Astrocyte (in vitro differentiated cells and primary cell): ENCODE measurements at places on chromosomes 6 and 20.

- no peak for DNase-seq
Measured at GRCh38 chr6:104799134-104799657, 60.5 kb downstream of the HACE1 start.

DNA sequence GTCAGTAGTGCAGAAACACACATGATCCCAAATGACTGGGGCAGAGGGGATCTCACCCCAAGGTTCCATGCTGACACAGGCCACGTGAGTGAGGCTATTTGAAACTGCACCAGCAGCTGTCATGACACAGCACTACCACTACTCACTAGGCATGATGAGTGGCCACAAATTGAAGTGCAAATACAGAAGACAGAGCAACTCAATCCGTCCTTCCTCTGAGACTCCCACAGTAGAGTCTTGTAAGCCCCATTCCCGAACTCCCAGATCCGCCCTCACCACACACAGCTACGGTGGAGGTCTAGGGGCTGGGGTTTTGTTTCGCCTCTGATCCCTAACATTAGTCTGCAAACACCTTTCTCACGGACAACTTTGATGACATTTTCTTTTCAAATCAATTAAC lies 113.3 kb upstream of the NUP153 start:
- no peak for DNase-seq

- peak; percentile 89 for DNase-seq
Measured at GRCh38 chr20:23228912-23229311, 121.7 kb upstream of the NXT1 start.

DNA sequence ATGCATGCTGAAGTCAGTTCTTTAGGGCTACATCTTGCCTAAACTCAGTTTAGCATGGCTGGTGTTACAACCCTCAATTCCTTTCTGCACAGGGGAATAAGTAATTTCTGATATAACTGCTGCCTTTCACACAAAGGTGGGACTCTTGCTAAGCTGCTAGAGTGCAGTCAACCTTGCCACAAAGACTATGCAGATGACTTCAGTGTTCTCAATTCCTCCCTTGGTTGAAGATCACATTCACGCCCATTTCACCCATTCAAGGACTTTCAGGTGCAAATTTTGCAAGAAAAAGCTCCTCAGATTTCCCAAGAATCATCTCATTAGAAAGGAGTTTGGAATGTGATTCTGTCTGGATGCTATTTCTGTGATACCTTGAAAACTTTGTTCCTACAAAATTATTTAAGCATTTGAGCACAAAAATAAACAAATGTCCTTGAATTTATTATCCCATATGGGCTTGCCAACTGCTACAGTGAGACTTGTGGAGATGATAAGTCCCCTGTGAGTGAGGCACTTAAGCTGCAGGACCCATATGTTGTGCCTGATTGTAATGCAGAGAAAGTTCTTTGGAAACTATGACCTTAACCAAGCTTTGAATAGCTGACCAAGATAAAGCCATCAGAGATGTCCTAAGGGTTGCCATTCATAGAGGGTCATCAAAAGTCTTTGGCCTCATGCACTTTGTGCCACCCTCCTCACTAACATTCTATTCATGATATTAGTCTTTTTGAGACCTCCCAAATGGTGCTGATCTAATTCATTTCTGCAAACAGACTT lies 111.8 kb downstream of the PLCB4 start:
- no peak for DNase-seq

- DNase-seq: peak; percentile 33
Measured at GRCh38 chr6:109381061-109381746, 1.1 kb downstream of the CD164 start.

- no peak for DNase-seq
Measured at GRCh38 chr20:1295276-1295930, 29.3 kb downstream of the SNPH start.

GRCh38 chr6:41332842-41333736 lies 2.3 kb upstream of the NCR2 start:
- DNase-seq: no peak

DNA sequence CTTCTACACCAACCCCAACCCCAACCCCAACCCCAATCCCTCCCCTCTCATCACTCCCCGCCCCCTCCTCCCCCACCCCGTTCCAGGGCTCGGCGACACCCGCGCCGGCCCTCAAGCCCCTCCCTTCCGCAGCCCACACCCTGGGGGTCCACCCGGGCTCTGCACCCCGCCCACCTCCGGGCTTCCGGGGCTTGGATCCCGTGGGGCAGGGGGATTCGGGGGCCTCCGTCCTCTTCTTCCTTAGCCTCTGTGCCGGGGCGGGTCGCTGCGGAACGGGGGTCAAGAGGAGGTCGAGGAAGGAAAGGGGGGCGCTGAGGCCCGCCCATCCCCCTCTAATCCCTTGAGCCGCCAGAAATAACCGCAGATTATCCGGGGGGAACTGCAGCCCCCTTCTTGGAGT lies 690 bp downstream of the TULP1 start:
- no peak for DNase-seq

- DNase-seq: no peak
Measured at GRCh38 chr6:53310771-53311585, 37.8 kb downstream of the ELOVL5 start.

DNA sequence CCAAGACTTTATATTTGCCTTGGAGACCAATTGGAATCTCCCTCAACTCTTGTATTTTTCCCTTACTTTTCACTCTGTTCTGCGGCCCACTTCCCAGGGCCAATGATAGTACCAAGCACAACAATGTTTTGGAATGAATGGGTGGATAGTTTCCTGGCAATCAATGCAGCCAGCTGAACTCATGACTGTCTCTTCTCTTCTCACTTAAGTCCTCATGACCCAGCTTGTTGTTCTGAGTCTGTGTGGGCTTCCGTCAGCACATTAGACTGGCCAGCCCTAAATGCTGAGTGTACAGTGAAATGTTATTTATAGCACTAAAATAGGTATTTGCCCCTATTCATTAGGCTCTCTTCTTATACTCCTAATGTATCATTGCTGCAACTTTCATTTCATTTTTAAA lies 5.6 kb upstream of the MBOAT1 start:
- no peak for DNase-seq

GRCh38 chr6:126176282-126176681 lies 163.6 kb upstream of the CENPW start:
- DNase-seq: no peak

DNA sequence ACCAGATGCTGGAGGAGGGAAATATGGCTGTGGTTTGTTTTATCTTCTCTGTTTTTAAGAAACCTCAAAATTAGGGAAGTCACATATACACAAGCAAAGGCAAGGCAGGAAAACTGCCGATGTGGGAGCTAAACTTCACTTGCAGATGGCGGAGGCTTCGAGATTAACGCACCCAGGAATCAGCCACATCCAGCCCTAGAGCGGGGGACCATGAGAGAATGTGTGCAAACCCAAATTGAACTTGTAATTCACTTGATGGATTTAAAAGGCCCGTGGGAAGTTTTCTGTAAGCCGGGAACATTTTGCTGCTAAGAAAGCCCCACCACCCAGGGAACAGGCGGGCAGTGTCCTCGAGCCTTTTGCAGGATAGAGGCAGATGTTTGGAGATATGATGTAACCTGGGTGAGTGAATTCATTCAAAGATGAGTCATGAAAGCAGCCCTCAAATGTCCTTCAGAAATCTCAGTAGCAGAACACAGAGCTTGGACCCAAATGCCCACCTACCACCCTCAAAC lies 39.9 kb downstream of the PREX1 start:
- DNase-seq: peak; percentile 68

- no peak for DNase-seq
Measured at GRCh38 chr20:51800060-51800871, 2.1 kb downstream of the SALL4 start.

- no peak for DNase-seq
Measured at GRCh38 chr20:25204550-25205276, 9.2 kb downstream of the ENTPD6 start.

DNA sequence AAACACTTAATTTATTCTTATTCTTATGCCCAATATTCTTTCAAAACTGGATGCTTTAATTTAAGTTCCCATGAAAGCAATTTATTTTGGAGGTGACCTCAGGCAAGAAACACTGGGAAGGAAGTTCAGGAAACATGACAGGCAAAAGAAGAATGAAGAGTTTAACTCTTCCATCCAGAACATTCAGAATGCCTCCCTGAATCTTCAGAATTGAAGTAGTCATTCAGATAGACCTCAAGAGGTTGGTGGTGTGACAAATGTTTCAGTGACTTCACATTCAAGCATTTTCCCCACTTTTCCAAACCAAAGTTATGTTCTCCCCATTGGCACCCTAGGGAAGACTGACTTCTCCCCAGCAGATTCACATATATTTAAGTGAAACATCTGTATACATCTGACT lies 110.5 kb downstream of the HAO1 start:
- no peak for DNase-seq

- DNase-seq: peak; percentile 16
Measured at GRCh38 chr20:38221119-38221589, 39.4 kb downstream of the KIAA1755 start.

GRCh38 chr20:35463455-35464300 lies 8.3 kb downstream of the CEP250 start:
- DNase-seq: peak; percentile 41

DNA sequence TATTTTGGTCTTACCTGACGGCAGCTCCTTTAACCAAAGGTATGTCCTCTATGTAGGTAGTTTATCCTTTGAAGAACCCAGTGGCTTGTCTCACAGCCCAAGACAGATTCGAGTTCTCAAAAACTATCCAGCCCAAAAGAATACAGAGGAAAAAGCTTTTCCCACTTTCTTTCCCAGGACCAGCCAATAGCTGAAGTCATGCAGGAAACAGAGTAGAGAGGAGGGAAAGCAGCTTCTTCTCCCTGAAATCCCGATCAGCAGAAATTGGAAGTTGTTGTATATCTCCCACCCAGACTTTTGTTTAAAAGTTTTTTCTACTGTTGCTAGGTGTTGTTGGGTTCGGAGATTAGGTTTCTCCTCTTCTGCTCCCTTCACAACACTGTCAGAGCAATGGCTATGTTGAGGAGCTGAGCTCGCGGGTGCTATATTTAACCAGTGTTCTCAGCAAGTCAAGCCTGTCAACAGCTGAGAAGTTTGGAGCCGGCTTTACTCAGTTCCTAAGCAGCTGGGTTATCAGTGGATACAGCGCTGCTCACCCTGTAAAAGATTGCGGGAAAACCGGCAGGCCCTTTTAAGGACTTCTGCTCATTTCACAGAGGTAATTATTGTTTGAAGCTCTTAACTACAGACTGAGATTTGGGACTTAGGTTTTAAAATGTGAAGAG lies at the start of gene FILIP1:
FILIP1 (minus strand) TSS at position 401 of the 665 bp plus-strand sequence. CDS start 78,828 bp downstream, outside the sequence.
- DNase-seq: no peak

DNA sequence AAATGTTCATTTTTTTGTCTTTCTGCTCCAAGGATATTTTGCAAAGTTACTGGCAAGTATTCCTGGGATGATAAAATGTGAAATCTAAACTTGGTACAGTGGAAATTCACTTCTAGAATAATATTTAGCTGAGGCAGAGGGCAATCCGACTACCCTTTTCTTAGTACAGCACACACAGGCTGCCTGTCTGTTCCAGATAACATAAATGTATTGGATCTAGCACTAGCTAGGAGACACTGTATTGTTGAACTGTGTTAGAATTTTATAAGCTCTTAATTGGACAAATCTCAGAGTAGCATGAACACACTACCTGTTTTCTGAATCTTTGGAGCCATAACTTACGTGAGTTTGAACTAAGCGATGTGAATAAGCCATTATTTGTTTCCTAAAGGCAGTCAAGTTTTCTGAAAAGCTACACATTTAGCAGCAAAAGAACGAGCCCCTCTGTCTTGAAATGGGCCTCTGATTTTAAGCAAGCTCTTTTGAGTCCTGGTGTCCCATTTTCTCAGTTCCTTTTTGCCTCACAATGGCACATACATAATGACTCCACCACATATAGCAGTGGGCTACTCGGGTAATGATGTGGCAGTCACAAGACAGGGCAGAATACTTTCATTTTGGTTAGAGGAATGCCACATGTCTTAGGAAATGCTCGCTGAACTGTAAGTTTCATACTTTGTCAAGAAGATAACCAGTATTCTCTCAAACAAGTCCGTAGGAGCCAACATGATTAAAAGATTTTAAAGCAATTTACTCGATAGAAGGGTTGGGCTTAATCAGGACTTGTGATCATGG lies 116.5 kb upstream of the ESR1 start:
- DNase-seq: peak; percentile 27

DNA sequence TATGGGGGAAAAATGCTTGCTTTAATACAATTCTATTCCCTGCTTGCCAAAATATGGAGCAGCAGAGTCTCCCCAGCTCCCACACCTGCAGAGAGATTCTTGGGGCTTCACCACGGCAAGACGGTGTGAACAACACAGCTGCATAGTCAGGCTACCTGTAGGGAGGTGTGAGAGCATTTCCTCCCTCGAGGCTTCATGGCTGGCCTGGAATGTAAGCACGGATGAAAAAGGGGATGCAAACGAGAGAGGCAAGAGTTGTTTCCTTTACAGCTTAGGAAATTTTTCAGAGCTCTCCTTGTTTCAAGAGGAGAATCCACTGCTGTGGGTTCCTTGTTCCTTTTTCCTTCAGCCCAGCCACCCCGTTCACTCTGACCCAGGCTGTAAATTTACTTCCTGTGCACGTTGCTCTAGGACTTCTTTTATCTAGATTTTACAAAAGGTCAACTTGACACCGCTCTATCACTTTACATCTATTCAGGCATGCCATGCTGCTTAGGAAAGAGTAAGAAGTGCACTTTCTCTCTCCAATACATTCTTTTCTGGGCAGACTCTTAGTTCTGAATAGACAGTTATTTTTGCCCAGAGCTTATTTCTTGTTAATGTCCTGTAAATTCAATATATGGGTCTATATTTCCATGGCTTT lies 197.1 kb downstream of the KHDC1L start:
- DNase-seq: no peak

- no peak for DNase-seq
Measured at GRCh38 chr6:56715741-56716140, 73.1 kb upstream of the DST start.

DNA sequence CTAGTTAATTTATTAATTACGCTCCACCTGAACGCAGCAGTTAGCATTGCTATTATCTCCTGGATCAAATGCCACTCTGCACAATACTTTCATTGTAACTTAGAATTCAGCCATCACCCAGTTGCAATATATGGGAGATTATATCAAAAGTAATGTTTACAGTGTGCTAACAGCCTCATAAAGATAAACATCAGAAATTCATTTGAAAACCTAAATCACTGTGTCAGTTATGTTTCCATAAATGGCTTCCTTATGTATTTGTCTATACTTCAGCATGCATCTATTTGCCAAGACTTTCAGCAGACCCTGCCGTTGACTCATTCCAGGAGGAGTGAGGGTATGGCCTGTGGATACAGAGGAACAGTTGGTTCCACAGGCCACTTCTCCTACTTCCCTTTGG lies 300.1 kb downstream of the TFAP2B start:
- DNase-seq: no peak

- DNase-seq: no peak
Measured at GRCh38 chr20:44584162-44584561, 1.8 kb downstream of the PKIG start.
